ENCODE measurements at places on chromosomes 2 and 18. TPM values are rescaled to one million over a fixed set of nuclear protein-coding genes. Genes with fewer than 3 reads are reported as not detected.

TGFA gene
- total RNA-seq: 0.75 TPM

NOSTRIN gene
- 8.7 TPM for total RNA-seq

CACNB4 gene
- total RNA-seq: 0.44 TPM

SLC11A1 gene
- total RNA-seq: 2.5 TPM

ACVR1C gene
- 0.72 TPM for total RNA-seq

PLB1 gene
- 2.9 TPM for total RNA-seq

DNA sequence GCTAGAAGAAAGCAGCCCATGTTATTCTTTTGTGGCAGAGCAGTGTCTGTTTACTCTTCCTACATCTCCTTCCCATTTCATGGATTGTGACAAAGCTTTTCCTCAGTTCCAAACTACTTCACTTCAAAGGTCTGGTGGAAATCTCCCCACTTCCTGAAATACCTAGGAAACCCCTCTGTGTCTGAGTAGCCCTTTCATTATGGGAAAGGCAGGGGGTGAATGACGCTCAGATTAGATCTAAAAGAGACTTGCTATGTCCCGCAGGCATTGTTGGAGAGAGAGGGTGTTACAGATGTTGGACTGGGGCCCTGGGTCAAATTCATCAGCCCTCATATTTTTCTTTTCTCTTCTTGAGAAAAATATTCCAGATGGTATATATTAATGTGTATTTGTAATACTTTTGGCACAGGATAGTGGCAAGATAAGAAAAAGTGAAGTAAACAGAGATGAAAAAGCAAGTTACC, 675.0 kb downstream of the IRS1 start:
- no peak for DNase-seq

- no peak for DNase-seq
Measured at GRCh38 chr2:224025874-224026273, 13.2 kb downstream of the SERPINE2 start.

DNA sequence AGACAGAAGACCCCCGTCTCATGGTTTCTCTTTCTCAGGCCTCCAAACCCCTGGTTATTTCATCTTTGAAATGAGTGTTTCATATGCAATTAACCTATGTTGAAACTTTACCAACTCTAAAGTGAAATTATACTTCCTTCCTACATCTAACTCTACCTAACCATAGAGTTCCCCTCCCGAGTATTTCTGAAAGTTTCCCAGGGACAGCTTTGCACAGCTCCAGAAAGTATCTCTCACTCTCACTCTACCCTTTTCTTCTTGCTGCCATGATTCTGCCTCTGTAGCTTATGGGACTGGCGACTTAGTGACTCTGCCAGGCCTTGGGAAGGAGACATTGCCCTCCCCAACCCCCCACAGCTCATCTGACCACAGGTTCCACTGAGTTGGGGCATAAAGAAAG, 107.9 kb downstream of the B3GNT2 start:
- no peak for DNase-seq

GRCh38 chr2:226788064-226788463, 11.6 kb downstream of the IRS1 start:
- no peak for DNase-seq

DNA sequence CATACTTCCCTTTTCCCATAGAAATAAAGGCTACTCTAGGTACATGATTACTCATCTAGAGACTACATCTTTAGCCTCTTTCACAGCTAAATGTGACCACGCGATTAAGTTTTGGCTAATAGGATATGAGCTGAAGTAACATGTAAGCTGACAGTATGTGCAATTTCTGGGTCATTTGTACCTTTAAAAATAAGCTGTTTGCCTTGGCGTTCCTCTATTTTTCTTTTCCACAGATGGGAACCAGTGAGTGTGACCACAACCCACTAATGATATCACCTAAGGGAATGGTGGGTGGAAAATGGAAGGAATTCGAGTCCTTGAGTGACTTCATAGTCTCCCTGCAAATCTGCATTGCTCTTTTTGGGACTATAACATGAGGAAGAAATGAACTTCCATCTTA, 11.7 kb upstream of the NABP1 start:
- no peak for DNase-seq

DNA sequence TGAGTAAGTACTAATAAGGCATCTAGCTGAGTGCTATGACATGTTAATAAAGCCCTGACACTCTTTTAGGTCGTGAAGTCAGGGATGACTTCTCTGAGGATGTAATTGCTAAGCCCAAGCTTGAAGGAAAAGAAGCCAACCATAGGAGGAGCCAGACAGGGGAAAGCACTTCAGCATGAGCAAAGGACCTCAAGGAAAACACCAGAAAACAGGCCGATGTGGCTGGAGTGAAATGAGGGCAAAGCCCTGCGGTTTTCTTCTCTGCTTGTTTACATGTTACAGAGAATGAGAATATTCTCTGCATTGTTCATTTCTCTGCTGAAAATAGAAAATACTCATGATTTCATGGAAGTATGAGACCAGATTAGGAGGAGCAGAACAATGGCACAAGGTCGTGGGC, 112.5 kb upstream of the ARHGAP28 start:
- DNase-seq: no peak

DNA sequence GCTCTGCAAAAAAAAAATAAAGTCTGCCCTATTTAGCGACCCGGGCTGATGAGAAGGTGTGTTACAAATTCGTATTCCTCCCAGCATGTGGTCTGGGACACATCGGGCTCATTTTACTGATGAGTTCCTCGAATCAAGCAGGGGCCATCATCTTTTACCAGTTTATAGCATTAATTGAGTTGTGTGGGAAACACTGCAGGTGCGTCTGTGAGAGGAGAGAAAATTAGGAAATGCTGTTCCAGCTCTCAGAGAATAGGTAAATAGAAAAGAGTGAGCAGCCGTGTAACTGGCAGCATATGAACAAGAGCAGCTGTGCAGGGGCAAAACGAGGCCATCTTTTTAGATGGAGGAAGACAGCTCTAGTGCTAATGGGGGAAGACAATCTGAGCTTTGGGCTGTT, 216.7 kb downstream of the SETBP1 start:
- no peak for DNase-seq

- no peak for DNase-seq
Measured at GRCh38 chr2:34337735-34338134, 738.6 kb upstream of the FAM98A start.

DNA sequence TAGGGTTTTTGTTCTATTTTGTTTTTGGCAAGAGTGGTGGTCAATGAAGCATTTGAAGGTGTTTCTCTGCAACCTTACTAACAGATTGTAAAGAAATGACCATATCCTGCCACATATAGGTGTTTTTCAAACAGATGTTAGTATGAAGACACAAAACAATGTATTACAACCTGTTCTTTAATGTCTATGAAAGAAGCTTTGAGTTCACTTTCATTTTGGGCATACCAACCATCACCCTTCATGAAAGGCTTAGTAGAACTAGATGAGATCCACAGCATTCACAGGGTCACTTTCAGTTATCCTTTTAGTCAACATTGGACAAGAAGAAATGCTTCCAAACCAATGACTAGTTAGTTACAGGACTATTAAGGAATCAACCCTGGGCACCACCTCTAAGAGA, 95.1 kb downstream of the EHBP1 start:
- no peak for DNase-seq

- DNase-seq: no peak
Measured at GRCh38 chr2:239425631-239426030, 24.8 kb upstream of the HDAC4 start.

GRCh38 chr2:165428926-165429325, 40.6 kb upstream of the CSRNP3 start:
- no peak for DNase-seq

DNA sequence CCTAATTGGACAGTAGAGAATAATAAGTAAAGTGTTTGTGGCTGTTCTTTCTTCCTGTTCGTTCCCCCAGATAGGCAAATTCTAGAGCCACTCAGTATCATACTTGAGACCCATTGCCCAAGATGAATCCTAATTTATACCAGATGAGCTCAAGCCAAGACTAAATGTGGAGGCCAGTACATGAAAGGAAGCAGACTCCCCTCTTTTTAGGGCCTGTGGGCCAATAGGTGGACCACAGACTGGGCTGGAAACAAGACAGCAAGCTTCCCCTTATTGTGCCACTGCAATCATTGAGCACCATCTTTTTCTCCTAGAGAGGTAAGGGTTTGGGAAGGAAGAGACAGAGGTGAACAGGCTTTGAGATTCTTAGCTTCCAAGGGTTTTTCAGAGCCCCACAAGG, 141.9 kb downstream of the MGAT5 start:
- DNase-seq: no peak

GRCh38 chr2:23220513-23221094, 164.4 kb upstream of the KLHL29 start:
- DNase-seq: no peak

DNA sequence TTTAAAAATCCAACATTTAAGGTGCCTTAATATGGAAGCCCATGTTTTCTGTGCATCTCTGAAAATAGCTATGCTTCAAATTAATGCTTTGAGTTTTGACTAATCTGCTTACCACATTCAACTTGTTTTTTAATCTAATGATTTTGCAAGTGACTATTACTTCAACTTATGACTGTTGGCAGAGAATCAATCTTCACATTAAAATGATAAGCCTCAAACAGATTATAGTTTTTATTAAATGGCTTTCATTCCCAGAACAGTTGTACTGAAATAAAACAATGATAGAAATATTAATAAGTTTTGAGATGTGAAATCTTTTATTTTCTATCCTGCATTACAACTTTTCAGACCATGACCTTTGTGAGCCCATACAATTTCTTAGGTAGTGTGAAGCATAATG, 347.5 kb downstream of the ZNF804A start:
- DNase-seq: no peak

GRCh38 chr18:48939205-48940097, 11.3 kb downstream of the SMAD7 start:
- DNase-seq: peak; percentile 81

DNA sequence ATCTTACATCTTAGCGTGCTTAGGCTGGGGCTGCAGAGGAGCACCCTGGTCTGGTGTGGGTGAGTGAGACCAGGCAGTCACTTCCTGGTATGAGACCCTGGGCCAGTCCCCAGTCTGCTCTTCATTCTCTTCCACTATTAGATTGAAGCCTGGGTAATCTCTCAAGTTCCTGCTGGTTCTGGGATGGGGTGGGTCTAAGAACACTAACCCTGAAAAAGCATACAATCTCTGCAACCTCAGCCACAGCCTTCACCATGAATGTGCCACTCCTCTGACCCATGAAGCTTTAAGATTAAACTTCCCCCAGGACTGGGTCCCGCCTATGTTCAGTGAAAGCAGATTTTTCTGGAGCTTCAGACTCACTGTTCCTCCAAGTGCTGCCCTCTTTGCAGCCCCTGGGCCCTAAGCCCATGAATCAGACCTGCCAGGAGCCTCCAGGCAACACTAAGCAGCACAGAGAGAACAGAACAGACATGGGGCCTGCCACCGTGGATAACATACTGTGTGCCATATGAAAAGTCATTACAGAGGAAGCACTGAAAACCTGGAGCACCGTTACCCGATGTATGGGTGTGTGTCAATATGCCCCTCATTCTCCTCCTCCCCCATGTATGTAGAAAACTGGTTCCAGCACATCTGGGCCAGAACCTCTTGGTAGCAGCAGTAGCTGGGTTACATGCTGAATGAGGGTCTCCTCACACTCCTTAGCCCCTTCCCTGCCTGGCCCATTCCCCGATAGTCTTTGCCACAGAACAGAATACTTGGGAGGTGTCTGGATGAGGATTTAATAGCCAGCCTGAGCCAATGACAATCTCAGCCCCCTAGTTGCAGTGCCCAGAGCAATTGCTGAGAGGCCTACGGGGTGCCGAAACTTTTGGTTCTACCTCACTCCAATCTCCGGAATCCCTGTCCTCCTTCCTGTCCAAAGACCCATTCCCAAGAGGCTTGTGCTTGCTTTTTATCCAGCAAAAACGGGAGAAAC, 2.7 kb upstream of the SIX2 start:
- DNase-seq: no peak

- no peak for DNase-seq
Measured at GRCh38 chr2:162435676-162436075, 91.7 kb downstream of the GCA start.

DNA sequence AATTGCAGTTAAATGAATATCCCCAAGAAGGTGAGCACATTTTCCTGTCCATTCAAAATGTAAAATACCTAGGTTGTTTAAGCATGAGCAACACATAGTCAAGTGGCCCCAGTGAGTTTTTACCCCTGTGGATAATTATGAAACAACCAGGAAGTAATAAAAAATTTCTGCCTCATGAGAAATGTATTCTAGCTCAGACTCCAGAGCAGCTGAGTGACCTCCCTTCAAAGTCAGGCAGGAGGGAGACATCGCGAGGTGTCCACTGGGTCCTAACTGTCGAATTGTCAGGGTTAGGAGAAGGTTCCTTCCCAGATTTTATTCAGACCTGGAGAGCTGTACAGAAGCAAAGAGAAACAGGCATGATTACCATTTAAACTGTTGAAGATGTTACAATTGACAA, 416.6 kb upstream of the SMIM21 start:
- DNase-seq: no peak

GRCh38 chr2:75416420-75417342, 144.1 kb downstream of the EVA1A start:
- DNase-seq: no peak

DNA sequence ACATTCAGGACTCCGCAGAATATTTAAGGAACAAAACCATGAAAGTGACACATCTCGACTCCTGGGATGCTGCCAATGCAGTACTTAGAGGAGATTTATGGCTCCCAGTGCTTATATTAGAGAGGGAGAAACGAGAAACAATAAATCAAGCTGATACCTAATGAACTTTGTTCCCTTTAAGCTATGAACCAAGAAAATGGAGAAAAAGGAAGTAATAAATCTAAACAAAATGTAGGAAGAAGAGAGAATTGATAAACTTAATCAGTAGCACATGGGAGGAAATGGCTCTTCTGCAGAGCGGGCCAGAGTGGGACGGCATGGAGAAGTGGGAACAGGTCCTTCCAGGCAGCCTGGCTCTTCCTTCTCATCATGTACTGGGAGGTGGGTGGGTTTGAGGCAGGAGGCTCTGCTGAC, 42.7 kb downstream of the NPPC start:
- DNase-seq: no peak

- DNase-seq: peak; percentile 97
Measured at GRCh38 chr2:216108967-216109921, at the start of gene XRCC5. Gene XRCC5 (plus strand): TSS chr2:216109348. CDS start chr2:216109437, 89 bp downstream.

- DNase-seq: peak; percentile 85
Measured at GRCh38 chr2:234446404-234447076, 50.3 kb downstream of the ARL4C start.

- DNase-seq: no peak
Measured at GRCh38 chr2:139940686-139941085, 1160.5 kb upstream of the NXPH2 start.

Measured in heart left ventricle (tissue), 16 donors.